ENCODE measurements at places on chromosomes 11 and 22.

DNA sequence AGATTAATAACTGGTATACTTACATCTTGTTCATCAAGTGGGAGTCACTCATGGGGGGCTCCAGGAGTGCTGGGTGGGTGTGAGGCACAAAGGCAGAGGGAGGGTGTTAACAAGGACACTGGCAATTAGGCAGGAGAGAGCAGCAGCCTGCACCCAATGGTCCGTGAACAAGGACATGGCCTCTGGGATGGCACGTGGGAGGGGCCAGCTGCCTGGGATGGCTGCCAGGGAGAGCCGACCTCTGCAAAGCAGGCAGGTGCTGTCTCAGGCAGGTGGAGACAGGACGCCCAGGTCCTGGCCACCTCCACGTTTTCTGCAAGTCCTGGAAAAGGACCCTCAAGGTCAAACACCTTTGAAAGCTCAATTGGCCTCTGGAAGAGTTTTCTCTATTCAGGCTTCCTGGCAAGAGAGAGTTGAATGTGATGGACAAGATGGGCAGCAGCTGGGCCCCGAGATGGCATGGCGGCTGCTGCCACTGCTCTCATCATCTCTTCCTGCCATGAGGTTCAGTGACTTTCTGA lies 257.1 kb downstream of the BUD13 start:
- DNase-seq, result no peak

DNA sequence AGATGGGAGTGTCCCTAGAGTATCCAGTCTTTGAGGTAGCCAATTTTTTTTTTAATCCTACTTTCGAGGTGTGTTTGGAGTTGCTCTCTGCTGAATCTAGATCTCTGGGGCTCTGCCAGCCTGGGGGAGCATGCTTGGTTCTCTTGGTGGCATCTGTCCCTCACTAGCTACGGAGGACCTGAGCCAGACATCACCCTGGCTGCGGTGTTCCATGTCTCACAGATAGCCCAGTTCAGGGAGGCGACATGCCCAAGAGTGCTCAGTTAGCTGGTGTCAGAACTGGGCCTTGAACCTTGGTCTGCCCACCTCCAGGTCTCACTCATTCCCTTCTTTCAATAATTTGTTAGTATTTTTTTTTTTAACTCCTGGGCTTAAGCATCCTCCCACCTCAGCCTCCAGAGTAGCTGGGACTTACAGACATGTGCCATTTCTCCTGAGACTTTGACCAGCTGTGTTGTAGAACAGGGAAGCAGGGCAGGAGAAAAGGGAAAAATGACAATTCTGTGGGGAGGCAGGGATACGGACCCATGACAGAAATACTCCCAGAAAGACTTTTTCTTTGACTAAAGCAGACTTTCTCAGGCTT lies 621 bp downstream of the HMOX1 start:
- no peak for DNase-seq

- no peak for DNase-seq
Measured at GRCh38 chr11:65130631-65131416, 3.5 kb downstream of the SYVN1 start.

GRCh38 chr11:107581147-107581546 lies 9.8 kb upstream of the ELMOD1 start:
- no peak for DNase-seq

DNA sequence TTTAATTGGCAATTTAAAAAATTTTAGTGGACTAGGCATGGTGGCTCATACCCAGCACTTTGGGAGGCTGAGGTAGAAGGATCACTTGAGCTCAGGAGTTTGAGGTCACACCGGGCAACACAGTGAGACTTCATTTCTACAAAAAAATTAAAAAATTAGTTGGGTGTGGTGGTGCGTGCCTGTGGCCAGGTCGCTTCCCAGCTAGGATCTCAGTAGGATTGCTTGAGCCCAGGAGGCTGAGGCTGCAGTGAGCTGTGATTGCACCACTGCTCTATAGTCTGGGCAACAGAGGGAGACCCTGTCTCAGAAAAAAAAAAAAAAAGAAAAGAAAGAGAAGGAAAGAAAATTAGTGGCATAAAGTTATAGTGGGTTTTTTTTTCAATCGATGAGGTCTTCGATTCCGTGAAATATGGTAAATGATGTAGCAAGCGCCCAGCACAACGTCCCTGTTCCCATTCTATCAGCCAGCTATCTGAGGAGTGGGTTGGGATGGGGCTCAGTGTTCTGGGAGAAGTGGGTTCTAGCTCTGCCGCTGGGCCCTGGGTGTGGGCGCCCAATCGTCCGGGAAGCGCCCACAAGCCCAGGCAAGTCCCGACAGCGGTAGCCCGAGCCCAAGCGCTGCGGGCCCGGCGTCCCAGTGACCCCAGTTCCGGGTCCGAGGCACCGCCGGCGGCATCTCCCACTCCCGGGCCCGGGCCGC lies 1.4 kb downstream of the FOSL1 start:
- peak; percentile 26 for DNase-seq

GRCh38 chr11:60064111-60064510 lies 7.6 kb downstream of the MS4A3 start:
- no peak for DNase-seq

- DNase-seq, result peak; percentile 71
Measured at GRCh38 chr11:12161137-12161536, 50.7 kb downstream of the MICAL2 start.

- no peak for DNase-seq
Measured at GRCh38 chr11:57614234-57614772, 16.8 kb downstream of the SERPING1 start.

- no peak for DNase-seq
Measured at GRCh38 chr22:48920776-48921241, 906.9 kb downstream of the BRD1 start.

- DNase-seq, result no peak
Measured at GRCh38 chr11:5467527-5467926, 18.4 kb downstream of the OR51I2 start.

DNA sequence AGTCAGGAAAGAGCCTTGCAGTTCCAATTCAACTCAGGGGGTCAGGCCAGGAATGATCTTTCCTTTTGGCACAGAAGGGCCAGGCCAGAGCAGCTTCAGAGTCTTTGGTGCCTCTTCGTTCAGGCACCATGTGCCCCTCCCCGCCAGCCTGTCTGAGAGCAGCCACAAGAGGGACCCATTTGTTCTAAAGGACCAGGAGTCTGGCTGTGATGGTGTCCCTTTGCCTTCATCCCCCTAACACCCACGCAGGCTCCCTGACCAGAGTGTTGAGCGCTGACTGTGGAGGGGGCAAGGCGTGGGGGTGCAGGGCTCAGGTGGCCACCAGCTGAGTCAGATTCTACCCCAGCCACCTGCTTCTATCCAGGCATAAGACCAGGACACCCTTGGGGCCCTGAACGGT lies 156.4 kb downstream of the TTC17 start:
- no peak for DNase-seq

DNA sequence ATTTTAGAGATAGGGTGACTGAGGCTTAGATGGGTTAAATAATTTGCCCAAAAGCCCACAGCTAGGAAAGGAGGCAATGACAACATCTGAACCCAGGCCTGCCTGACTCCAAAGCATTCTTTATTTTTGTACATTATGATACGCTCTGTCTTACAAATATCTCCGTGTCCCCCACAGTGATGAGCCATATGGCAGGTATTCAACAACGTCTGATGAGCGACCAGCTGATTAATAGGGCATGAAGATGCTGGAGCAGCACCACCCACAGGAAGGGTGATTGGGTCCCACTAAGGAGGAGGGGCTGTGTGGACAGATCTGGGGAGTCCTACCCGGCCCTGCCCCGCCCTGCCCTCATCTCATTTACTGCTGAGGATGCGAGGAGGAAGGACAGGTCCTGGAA lies 380.6 kb downstream of the CADM1 start:
- no peak for DNase-seq

- no peak for DNase-seq
Measured at GRCh38 chr22:37672206-37672919, 3.1 kb upstream of the LGALS1 start.

DNA sequence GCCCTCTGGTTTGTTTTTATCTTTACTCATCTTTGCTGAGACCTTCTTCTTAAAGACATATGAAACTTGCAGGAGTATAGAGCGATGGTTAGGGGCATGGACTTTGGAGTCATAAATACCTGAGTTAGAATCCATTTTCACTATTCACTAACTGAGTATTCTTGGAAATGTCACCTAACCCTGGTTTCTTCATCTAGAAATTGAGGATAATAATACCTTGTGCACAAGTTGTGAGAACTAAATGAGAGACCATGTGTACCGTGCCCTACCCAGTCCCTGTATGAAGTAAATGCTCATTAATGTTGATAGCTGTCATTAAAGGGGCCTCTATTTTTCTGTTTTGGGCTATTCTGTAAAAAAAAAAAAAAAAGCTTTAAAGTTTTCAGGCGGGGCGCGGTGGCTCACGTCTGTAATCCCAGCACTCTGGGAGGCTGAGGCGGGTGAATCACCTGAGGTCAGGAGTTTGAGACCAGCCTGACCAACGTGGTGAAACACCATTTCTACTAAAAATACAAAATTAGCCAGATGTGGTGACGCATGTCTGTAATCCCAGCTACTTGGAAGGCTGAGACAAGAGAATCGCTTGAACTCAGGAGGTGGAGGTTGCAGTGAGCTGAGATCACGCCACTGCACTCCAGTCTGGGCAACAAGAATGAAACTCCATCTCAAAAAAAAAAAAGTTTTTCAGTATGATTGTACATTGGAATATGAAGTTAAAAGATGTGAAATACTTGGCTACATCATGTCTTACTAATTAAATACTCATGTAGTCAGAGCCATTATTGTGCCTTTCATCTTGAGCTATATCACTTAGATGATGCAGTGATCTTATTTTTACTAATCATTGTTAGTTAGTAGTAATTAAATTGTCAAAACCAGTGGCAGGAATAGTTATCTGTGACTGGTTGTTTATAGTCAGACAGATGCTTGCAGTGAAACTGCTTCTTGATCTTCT lies 95.0 kb downstream of the AMOTL1 start:
- DNase-seq, result no peak

GRCh38 chr11:63933459-63933858 lies 5.3 kb upstream of the NAA40 start:
- DNase-seq, result no peak

- DNase-seq, result no peak
Measured at GRCh38 chr22:27905653-27906052, 13.4 kb downstream of the PITPNB start.

GRCh38 chr11:33942954-33943353 lies 51.1 kb upstream of the LMO2 start:
- peak; percentile 75 for DNase-seq

- DNase-seq, result no peak
Measured at GRCh38 chr11:23181022-23181807, 320.9 kb upstream of the CCDC179 start.

DNA sequence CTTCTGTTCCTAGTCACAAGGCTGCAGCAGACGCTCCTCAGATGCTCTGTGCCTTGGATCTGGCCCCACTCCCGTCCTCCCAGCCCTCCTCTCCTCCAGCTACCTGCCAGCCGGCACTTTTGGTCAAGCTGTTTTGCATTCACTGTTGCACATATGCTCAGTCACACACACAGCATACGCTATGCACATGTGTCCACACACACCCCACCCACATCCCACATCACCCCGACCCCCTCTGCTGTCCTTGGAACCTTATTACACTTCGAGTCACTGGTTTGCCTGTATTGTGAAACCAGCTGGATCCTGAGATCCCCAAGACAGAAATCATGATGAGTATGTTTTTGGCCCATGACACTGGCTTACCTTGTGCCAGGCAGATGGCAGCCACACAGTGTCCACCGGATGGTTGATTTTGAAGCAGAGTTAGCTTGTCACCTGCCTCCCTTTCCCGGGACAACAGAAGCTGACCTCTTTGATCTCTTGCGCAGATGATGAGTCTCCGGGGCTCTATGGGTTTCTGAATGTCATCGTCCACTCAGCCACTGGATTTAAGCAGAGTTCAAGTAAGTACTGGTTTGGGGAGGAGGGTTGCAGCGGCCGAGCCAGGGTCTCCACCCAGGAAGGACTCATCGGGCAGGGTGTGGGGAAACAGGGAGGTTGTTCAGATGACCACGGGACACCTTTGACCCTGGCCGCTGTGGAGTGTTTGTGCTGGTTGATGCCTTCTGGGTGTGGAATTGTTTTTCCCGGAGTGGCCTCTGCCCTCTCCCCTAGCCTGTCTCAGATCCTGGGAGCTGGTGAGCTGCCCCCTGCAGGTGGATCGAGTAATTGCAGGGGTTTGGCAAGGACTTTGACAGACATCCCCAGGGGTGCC lies 109.8 kb downstream of the BCR start:
- DNase-seq, result peak; percentile 47

- DNase-seq, result no peak
Measured at GRCh38 chr11:44192462-44193100, 97.1 kb downstream of the EXT2 start.

DNA sequence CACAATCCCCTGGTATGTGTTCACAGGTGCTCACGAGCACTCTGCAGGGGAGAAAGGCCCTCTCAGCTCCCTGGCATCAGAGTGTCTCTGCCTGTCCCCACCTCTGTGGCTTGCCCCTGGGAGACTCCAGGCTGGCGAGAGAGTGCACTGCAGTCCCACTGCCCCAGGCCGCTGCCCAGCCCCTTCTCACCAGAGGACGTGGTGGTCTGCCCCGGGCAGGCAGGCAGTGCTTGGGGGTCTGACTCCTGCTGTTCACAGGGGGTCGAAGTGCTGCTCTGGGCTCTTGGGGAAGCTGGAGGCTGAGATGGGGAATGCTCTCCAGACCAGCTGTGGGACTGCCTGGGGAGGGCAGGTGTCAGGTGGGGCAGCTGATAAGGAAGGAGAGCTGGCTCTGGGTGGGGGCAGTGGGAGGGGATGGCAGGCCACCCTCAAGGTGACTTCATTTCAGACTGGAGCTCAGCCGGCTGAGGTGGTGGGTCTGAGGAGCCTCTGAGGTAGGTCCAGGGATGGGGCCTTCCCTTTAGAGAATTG lies 151.0 kb upstream of the B3GAT1 start:
- no peak for DNase-seq

Data from myocyte (in vitro differentiated cells).